Calu3 (cell line): ENCODE measurements at places on chromosomes 16 and 17. TPM values are rescaled to one million over a fixed set of nuclear protein-coding genes. Genes with fewer than 3 reads are reported as not detected.

DNA sequence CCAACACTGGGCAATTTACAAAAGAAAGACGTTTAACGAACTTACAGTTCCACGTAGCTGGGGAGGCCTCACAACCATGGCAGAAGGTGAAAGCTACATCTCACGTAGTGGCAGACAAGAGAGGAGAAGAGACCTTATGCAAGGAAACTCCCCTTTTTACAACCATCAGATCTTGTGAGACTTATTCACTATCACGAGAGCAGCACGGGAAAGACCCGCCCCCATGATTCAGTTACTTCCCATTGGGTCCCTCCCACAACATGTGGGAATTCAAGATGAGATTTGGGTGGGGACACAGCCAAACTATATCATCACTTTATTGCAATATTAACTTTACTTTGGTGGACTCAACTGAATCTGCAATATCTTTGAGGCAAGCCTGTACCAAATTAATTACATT, 11.9 kb upstream of the ENGASE start:
- DNase-seq: no peak

- no peak for DNase-seq
Observed at GRCh38 chr17:49698005-49698404, 9.8 kb downstream of the SLC35B1 start.

- DNase-seq: no peak
Observed at GRCh38 chr17:69412251-69412671, 2.2 kb upstream of the MAP2K6 start.

- DNase-seq: no peak
Observed at GRCh38 chr16:61829631-61830030, 206.6 kb downstream of the CDH8 start.

- DNase-seq: peak; percentile 62
Observed at GRCh38 chr17:15171167-15172047, 93.7 kb downstream of the PMP22 start.

- no peak for DNase-seq
Observed at GRCh38 chr17:77516902-77517301, 376.1 kb downstream of the SEC14L1 start.

GRCh38 chr17:78380370-78380769, 1.9 kb downstream of the PGS1 start:
- no peak for DNase-seq

- DNase-seq: no peak
Observed at GRCh38 chr17:29665481-29665810, 42.7 kb upstream of the CORO6 start.

DNA sequence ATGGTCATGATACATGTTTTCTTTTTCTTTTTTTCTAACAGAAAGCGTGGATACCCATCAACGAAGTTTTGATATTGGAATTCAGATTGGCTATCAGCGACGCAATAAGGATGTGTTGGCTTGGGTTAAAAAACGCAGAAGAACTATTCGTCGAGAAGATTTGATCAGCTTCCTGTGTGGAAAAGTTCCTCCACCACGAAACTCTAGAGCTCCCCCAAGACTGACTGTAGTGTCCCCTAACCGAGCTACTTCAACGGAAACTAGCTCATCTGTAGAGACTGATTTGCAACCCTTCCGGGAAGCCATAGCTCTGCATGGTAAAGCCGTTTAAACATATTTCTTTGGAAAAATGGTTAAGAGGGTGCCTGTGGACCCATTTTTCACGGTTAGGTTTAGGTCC, 11.5 kb downstream of the HAPSTR1 start:
- DNase-seq: no peak

- DNase-seq: no peak
Observed at GRCh38 chr17:46026166-46027047, 27.4 kb downstream of the STH start.

- peak; percentile 44 for DNase-seq
Observed at GRCh38 chr17:55641676-55642081, 81.0 kb downstream of the TMEM100 start.

- no peak for DNase-seq
Observed at GRCh38 chr17:57870283-57870635, 20.4 kb upstream of the MRPS23 start.

DNA sequence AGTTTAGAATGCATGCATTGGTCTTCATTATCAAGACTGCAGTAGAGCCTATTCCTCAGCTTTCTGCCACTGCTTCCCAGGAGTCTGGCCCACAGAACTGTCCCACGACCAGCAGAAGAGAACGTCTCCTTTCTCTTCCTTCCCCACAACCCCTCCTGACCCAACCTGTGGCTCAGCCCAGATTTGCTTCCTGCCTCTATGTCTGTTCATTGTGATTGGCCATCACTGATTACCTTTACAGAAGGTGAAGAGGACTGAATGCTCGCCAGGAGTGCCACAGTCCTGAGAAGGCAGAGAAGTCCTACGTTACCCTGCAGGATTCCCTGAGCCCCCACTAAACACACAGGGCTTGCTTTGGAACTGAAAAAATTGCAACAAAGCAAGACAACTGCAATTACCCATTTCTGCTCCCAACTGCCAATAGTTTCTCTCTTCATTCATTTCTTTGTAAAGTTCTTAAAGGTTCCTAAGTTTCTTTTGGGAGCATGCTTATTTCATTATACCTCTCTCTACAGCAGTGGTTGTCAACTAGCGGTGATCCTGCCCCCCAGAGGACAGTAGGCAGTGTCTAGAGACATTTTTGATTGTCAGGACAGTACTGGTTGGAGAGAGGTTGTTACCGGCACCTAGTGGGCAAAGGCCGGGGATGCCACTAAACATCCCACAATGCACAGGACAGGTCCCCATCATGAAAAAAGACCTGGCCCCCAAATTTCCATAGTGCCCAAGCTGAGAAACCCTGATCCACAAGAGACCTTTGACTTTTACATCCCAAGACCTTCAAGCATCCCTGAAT, 4.5 kb upstream of the NAT9 start:
- peak; percentile 45 for DNase-seq

- DNase-seq: no peak
Observed at GRCh38 chr16:81937305-81938038, 73.8 kb downstream of the SDR42E1 start.

DNA sequence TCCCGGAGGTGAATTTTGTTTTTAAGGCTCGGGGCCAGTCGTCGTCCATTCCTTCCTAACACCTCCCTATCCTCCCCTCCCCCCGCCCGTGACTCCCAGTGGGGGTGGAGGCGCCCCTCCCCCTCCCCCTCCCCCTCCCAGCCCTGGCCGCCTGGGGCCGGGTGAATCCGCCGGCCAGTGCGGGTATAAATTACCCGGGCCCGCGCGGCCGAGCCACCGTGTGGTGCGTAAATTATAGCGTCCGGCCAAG, 2.0 kb upstream of the GSE1 start:
- DNase-seq: no peak

DNA sequence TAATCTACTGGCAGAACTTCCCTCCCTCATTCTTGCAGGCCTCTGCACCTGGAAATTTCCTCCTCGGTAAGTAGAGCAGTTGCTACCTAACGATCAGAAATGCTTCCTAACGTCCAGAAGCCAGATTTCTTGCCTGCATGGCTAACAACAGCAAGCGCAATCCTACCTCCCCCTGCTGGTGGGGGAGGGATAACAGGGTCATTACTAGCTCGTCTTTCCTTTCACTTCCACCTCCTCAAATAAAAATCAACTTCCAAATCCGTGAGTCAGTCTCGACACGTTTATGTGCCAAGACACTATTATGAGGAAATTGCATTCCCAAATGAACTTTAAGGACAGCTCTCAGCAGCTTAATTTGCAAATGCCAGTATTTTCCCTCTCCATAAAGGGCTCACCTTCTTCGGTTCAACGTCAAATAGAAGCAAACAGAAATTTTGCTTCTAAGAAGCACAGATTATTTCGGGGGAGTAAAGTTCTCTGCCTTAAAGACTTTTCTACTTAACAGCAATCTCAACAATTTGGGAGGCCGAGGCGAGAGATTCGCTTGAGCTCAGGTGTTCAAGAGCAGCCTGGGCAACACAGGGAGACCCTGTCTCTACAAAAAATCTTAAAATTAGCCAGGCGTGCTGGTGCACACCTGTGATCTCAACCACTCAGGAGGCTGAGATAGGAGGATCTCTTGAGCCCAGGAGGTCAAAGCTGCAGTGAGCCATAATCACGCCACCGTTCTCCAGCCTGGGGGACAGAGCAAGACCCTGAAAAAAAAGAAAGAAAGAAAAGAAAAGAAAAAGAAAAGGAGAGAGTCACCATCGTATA, 188.6 kb upstream of the PSMD7 start:
- peak; percentile 86 for DNase-seq

DNA sequence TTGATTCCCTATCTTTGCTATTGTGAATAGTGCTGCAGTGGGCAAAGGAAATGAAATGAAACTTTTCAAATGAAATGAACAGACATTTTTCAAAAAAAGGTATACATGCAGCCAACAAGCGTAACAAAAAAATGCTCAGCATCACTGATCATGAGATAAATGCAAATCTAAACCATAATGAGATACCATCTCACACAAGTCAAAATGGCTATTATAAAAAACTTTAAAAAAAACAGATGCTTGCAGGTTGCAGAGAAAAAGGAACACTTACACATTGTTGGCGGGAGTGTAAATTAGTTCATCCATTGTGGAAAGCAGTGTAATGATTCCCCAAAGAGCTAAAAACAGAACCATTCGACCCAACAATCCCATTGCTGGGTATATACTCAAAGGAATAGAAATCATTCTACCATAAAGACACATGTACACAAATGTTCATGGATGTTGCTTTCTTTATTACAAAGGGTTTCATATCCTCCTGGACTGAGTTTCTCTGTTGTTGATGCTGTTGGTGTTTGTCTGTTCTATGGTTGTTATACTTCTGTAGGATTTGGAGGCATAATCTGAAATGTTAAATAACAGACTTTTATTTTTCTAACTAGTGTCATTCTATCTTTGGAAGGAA, 99.3 kb upstream of the SOX9 start:
- no peak for DNase-seq

GRCh38 chr16:14109077-14109775, 38.1 kb downstream of the MRTFB start:
- DNase-seq: no peak

DNA sequence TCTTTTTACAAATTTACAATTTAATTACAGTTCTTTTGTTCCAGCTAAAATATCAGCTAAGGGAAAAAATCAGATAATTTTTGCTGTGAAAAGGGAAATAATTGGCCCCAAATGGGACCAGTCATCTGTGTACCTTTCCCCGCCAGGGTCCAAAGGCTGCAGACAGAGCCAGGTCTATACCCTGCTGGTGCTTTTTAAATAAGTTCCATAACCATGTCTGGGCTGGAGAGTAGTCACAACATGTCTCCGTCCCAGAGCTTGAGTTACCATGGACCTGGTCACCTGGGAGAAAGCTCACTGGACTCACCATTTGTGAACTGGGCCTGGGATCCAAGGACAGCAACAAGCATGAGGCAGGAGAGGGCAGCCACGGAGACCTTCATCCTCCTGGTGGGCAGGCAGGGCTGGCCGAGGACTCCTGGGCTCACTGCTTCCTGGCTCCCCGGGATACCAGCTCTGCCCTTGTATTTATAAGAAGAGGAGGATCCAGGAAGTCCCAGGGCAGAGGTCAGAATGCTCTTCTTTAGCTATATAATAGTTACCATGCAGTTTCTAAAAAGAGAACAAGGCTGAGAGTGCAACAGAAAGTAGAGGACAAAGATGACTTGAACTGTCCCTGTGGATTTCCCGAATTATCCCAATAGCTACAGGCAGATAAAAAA, at the start of gene CCL15:
CCL15 (minus strand) TSS at position 444 of the 662 bp plus-strand sequence; CDS start at position 383, 61 bp downstream.
- DNase-seq: no peak

- DNase-seq: no peak
Observed at GRCh38 chr17:278055-278675, 74.4 kb downstream of the RPH3AL start.

GRCh38 chr17:81990836-81991683, 13.6 kb downstream of the ASPSCR1 start:
- no peak for DNase-seq

Gene SULT1A3
- 39.5 and 46.4 TPM in 2 replicates for total RNA-seq

Gene CNTNAP4
- total RNA-seq: not detected in 2 replicates

Gene LITAFD
- total RNA-seq: not detected in 2 replicates

Gene MNT
- total RNA-seq: 32.1 and 34.8 TPM in 2 replicates

Gene KRTAP2-4
- not detected in 2 replicates for total RNA-seq

Gene SPATA22
- not detected in 2 replicates for total RNA-seq

Gene SSTR5
- total RNA-seq: not detected in 2 replicates

Gene SEC14L1
- 46.3 and 50.6 TPM in 2 replicates for total RNA-seq

Gene FADS6
- total RNA-seq: not detected in 2 replicates

Gene RAMP2
- not detected in 2 replicates for total RNA-seq
